ENCODE measurements at places on chromosomes 16 and 17.

DNA sequence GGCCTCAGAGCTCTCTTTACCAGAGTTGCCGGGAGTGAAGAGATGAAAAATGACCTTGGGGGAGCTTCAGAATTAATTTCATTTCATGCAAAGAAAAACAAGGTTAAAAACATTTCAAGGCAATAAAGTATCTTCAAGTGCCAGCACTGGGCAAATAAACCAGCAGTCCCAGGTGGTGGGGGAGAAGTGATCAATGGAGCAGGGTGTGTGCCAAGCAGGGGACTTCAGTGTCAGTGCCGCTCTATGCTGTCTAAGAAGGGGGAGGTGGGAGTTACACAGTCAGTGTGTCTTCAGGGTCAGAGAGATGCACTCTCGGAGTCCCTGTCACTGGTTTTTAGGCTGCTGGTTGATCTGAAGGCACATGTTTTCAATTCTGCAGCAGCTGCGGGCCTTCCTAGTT is 57.2 kb upstream of the MGAT5B start:
- no peak for DNase-seq

DNA sequence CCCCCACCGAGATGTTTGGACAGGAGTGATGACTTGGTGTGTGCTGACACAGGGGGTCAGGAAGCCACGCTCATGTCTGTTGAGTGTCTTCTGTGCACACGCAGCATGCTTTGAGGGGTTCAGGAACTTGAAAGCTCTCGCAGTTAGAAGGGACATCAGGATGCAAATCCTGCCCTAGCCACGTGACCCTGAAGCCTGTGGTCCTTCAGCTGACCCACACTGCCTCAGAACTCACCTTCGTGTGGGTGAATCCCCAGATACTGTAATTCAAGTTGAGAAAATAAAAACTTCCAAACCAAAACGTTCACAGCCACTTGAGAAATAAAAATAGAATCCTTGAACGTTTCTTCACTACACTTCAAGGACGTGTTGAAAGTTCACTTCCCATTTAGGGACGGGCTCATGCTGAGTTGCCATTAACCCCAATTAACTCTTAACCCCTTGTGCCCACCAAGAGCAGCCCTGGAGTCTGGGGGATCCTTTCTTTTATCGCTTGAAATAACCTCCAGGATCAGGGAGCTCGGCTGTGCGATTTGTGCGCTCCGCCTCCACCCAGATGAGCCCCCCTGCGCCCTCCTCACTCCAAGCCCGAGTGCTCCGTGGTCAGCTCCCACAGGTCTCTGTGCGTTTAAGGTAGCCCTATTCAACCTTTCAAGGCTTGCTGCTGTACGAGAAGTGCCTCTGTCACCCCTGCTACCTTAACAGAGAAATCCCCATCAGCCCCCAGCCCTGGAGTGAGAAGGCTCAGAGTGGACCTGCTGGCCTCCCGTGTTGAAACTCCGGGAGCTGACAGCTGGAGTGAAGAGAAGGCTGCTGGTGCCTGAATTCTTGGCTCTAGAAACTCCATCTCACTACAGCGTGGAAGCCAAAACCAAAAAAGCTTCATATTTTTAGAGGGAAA is 36.2 kb upstream of the NAT9 start:
- DNase-seq, result no peak

DNA sequence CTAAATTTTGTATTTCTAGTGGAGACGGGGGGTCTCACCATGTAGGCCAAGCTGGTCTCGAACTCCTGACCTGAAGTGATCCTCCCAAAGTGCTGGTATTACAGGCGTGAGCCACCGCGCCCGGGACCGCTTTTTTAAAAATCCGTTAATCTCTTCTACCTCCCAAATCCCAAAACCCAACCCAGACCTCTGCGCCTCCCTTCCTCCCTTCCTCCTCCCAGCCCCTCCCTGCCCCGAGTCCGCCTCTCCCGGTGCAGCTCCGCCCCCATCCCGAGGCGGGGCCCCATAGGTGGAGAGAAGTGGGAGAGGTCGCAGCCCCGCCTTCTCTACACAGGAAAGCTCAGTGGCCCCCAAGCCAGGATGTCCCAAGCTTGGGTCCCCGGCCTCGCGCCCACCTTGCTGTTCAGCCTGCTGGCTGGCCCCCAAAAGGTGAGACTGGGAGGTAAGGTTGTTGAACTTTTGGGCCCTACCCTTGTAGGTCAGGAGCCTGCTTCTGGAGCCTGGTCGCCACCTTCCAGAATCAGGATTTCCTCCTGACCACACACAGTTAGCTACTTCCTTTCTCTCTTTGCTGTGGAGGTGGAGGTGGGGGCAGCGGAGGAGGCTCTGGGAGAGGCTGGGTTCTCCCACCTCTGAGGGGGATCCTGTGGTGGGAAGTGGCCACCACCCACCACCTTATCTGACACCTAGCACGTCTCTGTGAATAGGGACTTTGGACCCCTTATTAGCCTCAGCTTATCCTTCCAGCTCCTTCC is at the start of gene TMEM92:
Gene TMEM92, plus strand, starts transcription at position 325 of the 755 bp plus-strand sequence. Its CDS starts 36 bp downstream, at position 361.
- DNase-seq, result no peak

- DNase-seq, result peak; percentile 85
Measured at GRCh38 chr17:78253946-78254672, 22.7 kb downstream of the TMEM235 start.

- no peak for DNase-seq
Measured at GRCh38 chr16:16096121-16096857, 127.0 kb downstream of the ABCC6 start.

DNA sequence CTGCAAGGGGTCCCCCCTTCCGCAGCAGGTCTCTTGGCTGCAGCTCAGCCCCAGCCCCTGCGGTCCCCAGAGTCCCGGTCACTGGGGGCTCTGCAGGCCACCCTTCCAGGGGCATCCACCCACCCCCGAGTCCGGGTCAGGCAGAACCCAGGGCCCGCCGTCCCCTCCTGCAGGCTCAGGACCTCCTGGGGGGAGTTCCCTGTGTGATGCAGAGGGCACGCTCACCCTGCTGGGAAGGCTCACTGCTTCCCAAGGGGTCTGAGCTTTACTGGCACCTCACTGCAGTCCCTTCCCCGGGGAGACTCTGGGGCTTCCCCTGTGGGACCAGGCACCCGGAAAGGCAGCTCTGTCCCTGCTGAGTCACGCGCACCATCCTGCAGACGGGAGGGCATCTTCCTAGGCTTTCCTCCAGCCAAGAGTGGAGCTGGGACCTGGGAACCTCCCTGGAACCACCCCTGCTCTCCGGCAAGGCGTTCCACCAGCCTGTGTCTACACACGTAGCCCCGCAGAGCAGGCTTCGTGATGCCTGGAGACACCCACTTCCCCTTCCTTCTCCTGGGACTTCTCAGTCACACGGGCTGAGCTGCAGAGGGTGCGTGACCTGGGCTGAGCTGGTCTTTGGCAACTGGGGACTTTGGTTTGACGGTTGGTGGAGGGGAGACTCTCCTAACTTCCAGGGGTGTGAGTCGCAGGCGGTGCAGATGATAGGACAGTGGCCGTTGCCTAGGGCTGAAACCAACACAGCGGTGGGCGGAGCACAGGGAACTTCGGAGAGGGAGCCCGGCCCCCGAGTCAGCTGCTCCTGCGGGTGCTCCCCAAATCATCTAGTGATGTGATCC is 23.4 kb downstream of the SLC25A10 start:
- DNase-seq, result no peak

DNA sequence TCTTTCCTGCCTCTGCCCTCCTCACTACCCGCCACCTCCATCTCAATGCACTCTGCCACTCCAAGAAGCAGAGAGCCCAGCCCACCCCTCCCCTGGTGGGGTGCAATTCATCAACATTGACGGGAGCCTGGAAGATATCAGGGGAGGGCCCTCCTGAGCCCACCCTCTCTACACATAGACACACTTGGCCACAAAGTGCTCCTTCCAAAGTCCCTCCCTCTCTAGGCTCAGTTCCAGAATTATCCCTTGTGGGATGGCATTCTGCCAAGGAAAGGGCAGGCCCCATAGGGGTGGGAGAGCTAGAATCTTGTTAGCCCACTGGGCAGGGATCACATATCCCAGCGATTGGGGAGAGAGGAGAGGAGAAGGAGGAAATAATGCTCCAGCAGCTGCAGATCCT is 66.2 kb downstream of the TMEM132E start:
- no peak for DNase-seq

GRCh38 chr17:40415390-40415789 is 2.3 kb downstream of the TOP2A start:
- DNase-seq, result no peak

GRCh38 chr17:41823580-41823979 is 10.8 kb downstream of the FKBP10 start:
- DNase-seq, result no peak

GRCh38 chr17:76840443-76840767 is 27.8 kb upstream of the MGAT5B start:
- DNase-seq, result no peak

GRCh38 chr17:9837551-9838471 is 12.1 kb downstream of the GLP2R start:
- no peak for DNase-seq
